ENCODE measurements at places on chromosomes 3 and 15.

GRCh38 chr15:100725121-100726069, 123.0 kb downstream of the ASB7 start:
- DNase-seq, result no peak

- DNase-seq, result no peak
Measured at GRCh38 chr3:39144095-39144747, 9.2 kb downstream of the CSRNP1 start.

- no peak for DNase-seq
Measured at GRCh38 chr15:29518442-29518841, 248.8 kb upstream of the NSMCE3 start.

DNA sequence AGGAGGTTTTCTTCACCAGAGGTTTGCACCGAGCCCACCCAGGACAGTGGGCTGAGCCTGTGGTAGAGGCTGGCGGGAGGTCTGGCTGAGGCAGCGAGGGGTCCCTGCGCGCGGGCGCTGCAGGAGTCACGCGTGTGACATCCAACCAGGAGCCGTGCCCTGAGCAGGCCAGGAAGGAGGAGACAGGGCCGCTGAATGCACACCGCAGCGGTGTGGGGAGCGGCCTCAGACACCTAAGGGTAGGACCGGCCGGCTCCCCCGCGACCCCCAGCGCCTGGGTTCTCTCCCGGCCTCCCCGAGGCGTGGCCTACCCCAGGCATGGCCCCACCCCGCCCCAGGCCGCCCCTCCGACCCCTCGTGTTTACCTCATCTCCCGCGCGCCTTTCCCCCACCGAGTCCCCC, 412 bp downstream of the SLC41A3 start:
- DNase-seq, result no peak

DNA sequence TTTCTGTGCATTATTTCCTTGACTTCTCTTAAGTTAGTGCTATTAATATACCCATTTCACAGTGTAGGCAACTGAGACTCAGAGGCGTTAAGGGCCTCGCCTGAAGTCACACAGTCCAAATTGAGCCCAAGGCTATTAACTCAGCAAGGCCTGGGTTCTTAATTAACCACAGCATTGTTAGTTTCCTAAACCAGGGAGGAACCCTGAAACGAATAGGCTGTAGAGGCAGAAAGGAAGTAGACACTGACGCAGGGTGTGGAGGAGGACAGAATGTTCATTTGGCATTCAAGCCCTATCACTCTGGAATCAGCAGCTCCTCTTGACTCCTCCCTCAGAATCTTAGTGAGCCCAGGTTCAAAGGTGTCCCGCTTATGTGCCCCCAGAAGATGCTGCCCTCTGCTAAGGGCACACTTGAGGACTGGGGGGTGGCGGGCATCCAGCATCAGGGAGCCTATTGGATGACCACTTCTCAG, 13.9 kb downstream of the ARHGEF3 start:
- no peak for DNase-seq

- no peak for DNase-seq
Measured at GRCh38 chr3:42572278-42572677, 9.5 kb downstream of the SEC22C start.

- DNase-seq, result no peak
Measured at GRCh38 chr3:14458434-14459275, 56.2 kb downstream of the SLC6A6 start.

DNA sequence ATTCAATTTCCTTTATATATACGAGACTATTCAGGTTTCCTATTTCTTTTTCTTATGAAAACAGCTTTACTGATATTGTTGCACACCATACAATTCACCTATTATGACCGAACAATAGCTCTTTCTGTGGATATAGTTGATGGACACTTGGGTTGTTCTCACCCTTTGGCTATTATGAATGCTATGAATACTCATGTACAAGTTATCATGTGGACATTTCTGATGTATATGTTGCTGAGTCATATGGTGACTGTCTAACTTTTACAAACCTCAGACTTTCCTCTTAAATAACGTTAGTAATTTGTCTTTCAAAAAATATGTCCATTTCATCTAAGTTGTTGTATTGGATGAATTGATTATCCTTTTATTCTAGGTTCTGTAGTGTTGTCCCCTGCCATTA, 15.7 kb upstream of the USF3 start:
- no peak for DNase-seq

- no peak for DNase-seq
Measured at GRCh38 chr3:33287672-33288282, 10.5 kb downstream of the FBXL2 start.

DNA sequence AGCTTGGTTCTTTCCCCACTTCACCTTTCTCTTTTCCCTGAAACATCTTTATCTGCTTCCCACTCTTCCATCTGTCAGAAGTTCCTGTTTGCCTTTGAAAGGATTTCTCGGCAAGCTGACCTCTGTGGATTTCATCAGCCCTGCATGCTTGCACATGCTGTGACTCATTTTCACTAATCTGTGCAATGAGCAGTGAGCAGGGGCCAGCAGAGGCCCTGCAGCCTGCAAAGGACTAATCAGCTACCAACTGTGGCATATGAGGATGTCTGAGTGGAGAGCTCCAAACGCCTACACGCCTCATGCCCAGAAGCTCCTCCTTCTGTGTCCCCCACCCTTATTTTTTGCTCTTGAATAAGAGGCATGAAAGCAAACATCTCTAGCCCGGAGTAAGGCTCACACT, 333.0 kb upstream of the SEMA6D start:
- DNase-seq, result no peak

GRCh38 chr3:50623840-50624474, 7.0 kb downstream of the MAPKAPK3 start:
- DNase-seq, result no peak

- no peak for DNase-seq
Measured at GRCh38 chr3:168671091-168671490, 575.4 kb upstream of the GOLIM4 start.

GRCh38 chr3:120198305-120198878, 86.6 kb downstream of the GPR156 start:
- DNase-seq, result no peak

DNA sequence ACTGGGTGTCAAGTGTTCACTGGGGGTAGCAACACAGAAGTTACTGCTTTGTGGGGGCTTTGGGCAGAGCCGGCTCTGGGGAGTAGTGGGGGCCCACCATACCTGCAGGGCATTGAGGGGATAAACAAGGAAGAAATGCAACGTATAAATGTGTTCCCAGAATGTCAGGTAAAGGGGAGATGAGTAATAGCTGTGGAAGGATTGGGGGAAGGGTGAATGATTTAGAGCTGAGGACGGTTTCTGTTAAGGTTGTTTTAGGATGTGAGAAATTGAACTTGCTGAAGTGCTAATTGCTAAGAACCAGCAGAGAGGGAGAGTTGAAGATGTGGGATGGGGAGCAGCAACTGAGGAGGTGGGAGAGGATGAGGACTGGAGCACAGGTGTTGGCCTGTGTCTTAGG, 10.7 kb downstream of the SCG5 start:
- no peak for DNase-seq

- DNase-seq, result no peak
Measured at GRCh38 chr3:72085036-72085435, 300.1 kb upstream of the PROK2 start.

DNA sequence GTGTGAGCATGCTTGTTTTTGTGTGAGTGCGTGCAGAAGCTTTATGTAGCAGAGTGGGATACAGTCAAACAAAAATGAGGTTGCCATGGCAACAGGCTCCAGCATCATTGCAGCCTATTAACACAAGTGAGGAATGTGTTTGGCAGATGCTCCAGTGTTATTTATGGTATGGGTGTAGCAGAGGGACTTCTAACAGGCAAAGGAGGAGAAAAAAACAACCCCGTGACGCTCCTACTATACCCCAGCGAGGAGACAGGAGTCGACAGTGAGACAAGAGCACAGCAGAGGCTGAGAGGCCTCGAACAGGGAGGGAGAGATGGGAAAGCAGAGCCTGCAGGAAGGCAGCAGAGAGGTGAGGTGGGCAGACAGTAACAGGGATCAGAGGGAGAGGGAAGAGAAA, 4.9 kb downstream of the ADCY5 start:
- DNase-seq, result no peak

- DNase-seq, result no peak
Measured at GRCh38 chr15:70466895-70467529, 296.3 kb downstream of the UACA start.

GRCh38 chr3:138812806-138813205, 21.9 kb downstream of the PIK3CB start:
- DNase-seq, result no peak

DNA sequence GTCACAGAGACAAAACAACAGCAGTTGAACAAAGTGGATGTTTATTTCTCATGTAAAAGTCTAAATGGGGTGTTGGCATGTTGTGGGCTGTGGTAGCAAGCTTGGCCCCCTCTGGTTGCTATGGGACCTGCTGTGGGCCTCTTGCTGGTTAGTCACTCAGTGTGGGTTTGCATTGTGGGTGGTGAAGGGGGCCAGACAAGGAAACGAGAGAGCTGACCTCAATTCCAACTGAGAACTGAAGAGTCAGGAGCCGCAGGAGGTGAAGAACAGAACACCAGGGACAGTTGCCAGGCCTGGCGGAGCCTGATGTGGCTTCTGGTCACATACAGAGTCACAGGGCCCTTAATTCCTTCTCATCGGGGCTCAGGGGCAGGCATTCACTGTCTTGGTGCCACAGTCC, 1.9 kb upstream of the ADPGK start:
- peak; percentile 34 for DNase-seq

DNA sequence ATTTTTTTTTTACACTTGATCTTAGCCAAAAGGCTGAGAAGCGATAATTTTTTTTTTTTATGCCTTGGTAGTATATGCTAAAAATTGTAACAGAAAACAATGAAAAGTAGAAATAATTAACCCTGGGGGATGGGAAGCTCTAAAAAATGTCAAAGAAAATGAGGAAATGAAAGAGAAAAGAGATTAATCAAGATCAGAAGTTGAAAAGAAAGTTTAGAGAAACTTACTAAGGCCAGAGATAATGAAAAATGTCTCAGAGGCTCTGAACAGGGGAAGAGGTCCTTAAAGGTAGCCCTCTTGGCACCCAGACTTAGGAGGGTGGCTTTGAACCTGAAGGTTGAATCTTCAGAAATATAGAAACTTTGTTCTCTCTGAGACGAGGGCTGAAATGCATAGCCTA, 58.6 kb upstream of the ZBED2 start:
- DNase-seq, result no peak

GRCh38 chr15:91908391-91908790, 54.9 kb downstream of the SLCO3A1 start:
- DNase-seq, result no peak

All from stimulated activated CD8-positive, alpha-beta memory T cell treated with anti-CD3 and anti-CD28 coated beads, Interleukin-2, amount 100 ng/mL, for 48 hours (primary cell).